Uterus (tissue), 4 donors: ENCODE measurements at places on chromosomes 7 and 10. TPM values are rescaled to one million over a fixed set of nuclear protein-coding genes. Genes with fewer than 3 reads are reported as not detected.

GRCh38 chr10:50393784-50394467, 142.6 kb upstream of the ASAH2 start:
- no peak for DNase-seq

DNA sequence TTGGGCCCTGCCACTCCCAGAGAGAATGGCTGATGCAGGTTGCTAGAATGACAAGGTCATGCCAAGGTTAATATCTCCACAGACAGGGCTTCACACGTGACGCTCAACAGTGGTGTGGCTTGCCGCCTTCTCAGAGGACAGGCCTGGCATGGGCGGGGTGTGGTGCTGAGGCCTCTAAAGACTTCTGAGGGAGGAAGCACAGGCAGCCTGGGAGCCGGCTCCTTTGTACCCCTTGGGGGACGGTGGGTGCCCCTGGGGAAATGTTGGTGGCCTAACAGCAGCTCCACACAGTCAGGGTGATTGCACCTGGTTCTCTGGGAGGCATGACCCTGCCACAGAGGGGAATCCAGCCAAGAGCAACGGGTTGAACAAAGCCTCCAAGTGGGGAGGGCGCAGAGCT, 115.1 kb downstream of the PKD1L1 start:
- no peak for DNase-seq

DNA sequence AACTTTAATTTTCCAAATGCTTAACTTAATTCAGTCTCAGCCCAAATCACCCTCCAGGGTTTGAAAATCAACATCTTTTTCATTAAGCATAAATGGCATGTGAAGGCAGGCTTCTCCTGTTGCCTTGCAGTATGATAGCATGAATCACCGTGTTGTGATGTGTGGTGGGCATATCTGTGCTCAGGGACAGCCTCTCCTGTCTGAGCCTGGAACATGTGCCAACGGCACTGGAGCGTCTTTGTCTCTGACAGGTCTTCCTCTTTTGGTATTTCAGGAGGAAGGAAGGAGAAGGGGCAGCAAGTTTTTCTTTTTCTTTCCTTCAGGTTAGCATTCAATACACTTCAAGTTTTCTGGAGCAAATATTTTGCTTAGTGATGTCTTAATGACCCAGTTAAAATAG, 57.6 kb downstream of the LRGUK start:
- DNase-seq, result no peak

- no peak for DNase-seq
These were observed 42.6 kb upstream of the ZC3HAV1 start for GRCh38 chr7:139152149-139152548.

- no peak for DNase-seq
These were observed 164.6 kb upstream of the KCND2 start for GRCh38 chr7:120108376-120108775.

GRCh38 chr7:27182861-27183681, 2.0 kb downstream of the HOXA11 start:
- DNase-seq, result peak; percentile 27

- peak; percentile 19 for DNase-seq
These were observed 47.3 kb downstream of the LRRN3 start for GRCh38 chr7:111138193-111138569.

- DNase-seq, result peak; percentile 59
These were observed 6.9 kb upstream of the CREB3L2 start for GRCh38 chr7:138008588-138009349.

DNA sequence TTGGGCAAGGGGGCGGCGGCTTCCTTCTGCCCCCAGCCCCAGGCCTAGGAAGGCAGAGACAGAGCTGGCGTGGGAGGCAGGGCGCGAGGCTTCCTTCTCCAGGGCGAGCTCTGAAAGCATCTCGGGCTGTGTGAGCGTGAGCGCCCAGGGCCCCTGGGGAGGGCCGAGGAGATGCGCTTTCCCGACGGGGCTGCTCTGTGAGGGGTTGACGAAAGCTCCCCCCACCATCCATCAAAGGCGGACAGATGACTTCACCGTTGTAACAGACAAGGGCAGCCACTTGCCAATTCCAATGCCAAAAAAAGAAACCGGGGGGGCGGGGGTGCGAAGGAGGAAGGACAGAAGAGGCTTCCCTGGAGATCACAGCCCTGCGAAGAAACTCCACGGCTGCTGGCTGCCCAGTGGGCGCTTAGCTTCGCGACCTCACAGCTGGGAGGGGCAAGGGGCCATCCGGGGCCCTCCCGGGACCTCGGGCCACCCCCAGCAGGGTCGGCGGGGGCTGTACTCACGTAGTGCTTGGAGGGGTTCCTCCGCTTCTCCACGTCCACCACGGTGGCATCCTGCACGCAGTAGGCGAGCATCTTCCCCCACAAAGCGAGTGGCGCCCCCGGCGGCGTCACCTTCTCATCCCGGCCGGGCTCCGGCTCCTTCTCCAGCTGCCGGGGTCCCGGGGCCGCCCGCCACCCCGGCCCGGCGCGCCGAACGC, 537 bp downstream of the SH3PXD2A start:
- DNase-seq, result peak; percentile 72

DNA sequence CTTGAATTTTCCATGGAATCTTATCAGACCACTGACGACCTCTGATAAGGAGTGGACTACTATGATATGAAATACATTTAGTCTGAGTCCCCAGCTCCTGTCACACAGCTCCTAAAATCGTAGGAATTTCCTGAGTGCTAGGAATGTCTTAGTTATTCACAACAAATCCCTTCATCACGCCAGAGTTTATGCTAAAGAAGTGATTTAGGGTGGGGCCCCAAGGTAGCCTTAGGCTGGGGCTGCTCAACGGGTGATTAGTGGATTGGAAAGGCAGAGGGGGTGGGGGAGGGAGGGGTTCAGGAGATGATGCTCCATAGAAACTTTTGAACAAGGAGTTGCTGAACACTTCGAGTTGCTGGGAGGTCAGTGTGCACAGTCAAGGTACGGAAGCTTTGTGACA, 7.0 kb upstream of the TET1 start:
- no peak for DNase-seq

- no peak for DNase-seq
These were observed 84.0 kb upstream of the TMEM248 start for GRCh38 chr7:66837007-66837406.

- no peak for DNase-seq
These were observed 6.0 kb downstream of the SKIDA1 start for GRCh38 chr10:21519397-21519933.

- no peak for DNase-seq
These were observed 77.3 kb upstream of the SVIL start for GRCh38 chr10:29712108-29712507.

GRCh38 chr7:27141137-27141922, 2.2 kb downstream of the HOXA5 start:
- no peak for DNase-seq

- DNase-seq, result no peak
These were observed 76.1 kb downstream of the CUX1 start for GRCh38 chr7:101893341-101894082.

DNA sequence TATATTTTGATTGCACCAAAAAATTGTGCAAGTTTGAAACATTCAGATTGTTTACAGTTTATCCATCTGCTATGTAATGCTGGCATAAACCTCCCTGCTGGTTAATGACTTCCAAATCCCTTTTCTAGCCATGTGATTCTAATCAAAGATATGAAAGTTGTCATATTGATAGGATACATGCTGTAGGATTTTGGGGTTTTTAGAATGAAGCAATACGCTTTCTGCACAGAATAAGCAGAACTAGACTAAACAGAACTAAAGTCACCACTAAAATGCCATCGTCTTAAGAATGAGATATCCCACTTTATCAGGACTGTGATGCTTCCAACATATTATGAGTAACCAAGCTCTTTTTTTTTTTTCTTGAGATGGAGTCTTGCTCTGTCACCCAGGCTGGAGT, 856 bp downstream of the SSMEM1 start:
- DNase-seq, result no peak

- DNase-seq, result no peak
These were observed 75.6 kb downstream of the ADCY1 start for GRCh38 chr7:45649560-45650346.

DNA sequence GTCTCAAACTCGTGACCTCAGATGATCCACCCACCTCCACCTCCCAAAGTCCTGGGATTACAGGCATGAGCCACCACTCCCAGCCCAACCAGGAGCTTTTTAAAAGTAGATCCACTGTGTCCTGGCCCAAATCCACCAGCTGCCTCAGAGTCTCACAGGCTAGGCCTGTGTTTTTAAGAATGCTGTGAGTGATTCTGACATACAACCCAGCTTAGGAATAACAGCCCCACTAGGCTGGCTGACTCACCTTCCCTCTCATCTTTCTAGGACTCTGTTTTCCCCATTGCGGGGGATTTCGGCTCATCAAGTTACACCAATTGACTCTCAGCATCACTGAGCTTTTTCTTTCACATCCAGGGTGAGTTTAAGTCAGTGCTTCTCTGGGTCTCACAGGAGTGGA, 207.6 kb downstream of the SKIDA1 start:
- no peak for DNase-seq

DNA sequence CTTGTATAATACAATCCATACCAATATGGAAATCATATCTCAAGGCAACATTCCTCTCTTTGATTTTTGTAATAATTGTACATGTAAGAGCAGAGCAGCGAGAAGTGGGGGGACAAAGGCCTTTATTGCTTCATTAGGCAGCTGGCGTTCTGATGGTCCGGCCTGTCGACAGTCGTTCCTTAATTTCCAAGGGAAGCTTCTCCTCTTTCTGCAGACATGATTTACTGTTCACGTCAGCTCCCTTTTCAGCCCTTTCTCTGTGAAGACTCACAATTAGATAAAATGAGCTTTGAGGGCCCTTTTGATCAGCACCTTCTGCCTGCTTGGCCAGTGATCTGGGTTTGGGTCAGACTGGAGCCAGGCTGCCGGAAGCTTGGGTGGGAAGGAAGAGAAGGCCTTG, 65.6 kb upstream of the CTBP2 start:
- DNase-seq, result no peak

- no peak for DNase-seq
These were observed 15.5 kb downstream of the AOAH start for GRCh38 chr7:36708767-36709166.

DNA sequence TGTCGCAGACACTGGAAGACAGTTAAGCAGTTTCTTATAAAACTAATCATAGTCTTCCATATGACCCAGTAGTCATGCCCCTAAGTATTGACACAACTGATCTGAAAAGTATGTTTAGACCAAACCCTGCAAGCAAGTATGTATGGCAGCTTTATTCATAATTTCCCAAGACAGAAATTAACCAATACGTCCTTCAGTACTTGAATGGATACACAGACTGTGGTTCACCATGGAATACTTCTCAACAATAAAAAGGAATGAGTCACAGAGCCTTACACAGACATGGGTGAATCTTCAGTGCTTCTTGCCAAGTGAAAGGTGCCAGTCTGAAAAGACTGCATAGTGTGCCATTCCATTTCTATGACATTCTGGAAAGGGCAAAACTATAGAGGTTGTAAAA, 50.2 kb upstream of the AKR1E2 start:
- DNase-seq, result no peak

- DNase-seq, result no peak
These were observed 309.8 kb downstream of the PARD3 start for GRCh38 chr10:34505338-34505737.

DNA sequence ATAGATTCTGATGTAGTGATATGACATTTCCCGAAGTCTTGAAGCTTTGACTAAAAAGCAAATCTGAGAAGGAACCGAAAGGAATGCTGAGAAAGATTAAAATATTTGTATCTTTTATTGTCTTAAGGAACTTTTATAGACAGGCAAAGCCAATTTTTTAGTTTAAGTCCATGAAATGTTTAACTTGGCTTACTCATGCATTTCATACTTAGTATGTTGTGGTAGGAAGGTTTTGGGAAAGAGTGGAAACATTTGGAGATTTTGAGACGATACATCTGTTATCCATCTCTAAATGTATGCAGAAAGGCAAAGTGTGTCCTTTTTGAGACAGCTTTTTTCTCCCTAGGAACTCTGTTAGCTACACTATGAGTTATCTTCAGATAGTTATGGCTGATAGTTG, 10.1 kb downstream of the TBC1D12 start:
- no peak for DNase-seq

GRCh38 chr10:110010486-110011378, 2.9 kb downstream of the ADD3 start:
- no peak for DNase-seq

DNA sequence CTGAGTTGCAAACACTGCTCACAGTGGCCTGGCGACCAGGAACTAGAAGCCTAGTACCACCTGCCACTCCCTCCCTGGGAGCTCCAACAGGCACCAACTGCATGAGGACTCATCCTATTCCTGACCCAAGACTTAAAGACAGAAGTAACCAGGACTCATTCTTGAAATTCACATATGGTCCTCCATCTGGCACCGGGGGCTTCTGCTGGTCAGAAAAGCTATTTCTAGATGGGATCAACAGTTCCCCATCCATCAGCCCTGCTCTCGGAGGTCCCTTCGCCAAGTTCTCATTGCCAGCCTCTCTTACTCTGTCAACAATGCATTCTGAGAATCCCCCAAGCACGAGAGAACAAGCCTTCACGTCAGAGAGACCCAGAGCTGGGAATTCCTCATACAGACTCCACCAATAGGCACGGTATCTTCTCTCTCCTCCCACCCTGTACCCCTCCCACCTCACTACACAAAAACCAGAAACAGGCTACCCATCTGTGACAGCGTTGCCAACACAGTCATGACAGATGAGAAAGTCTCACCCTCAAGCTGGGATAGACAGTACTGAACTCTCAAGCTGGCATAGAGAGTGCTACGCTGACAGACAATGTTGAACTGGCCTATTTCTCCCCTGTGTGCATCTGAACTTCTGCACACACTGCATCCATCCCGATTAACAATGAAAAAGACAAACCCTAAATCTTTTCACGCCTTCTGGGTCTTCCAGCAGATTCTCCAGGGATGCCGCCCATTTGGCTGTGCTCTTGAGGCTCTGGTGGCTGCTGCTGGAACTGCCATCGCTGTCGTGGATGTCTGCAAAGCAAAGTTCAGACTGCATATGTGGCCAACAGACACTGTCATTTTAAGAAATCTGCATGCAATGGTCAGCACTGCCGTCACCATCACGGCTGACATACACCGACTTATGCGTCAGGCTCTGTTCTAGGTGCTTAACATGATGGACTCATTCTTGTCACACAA, 15.6 kb downstream of the RGS10 start:
- DNase-seq, result no peak

- DNase-seq, result no peak
These were observed 56.6 kb downstream of the CUX1 start for GRCh38 chr7:101874028-101874427.

GRCh38 chr7:101240226-101241014, 2.8 kb upstream of the CLDN15 start:
- DNase-seq, result no peak

- no peak for DNase-seq
These were observed 174.5 kb downstream of the AHR start for GRCh38 chr7:17472939-17473338.

GRCh38 chr10:50576245-50576815, 47.4 kb downstream of the SGMS1 start:
- DNase-seq, result no peak

Gene PNLIPRP1
- not detected for total RNA-seq

Gene SVIL
- 112 TPM for total RNA-seq

Gene PARD3
- 44.3 TPM for total RNA-seq

Gene C10orf62
- total RNA-seq, result not detected

Gene IQUB
- total RNA-seq, result 9.9 TPM

Gene CALY
- total RNA-seq, result not detected

Gene CNNM1
- not detected for total RNA-seq

Gene OPN4
- not detected for total RNA-seq

Gene DENND2A
- total RNA-seq, result 50.7 TPM

Gene TRIM8
- 71.2 TPM for total RNA-seq

Gene CCL24
- total RNA-seq, result not detected
